ENCODE measurements at places on chromosomes 2 and 18.

- DNase-seq, result no peak
Observed at GRCh38 chr2:240603081-240603835, 16.7 kb downstream of the CAPN10 start.

DNA sequence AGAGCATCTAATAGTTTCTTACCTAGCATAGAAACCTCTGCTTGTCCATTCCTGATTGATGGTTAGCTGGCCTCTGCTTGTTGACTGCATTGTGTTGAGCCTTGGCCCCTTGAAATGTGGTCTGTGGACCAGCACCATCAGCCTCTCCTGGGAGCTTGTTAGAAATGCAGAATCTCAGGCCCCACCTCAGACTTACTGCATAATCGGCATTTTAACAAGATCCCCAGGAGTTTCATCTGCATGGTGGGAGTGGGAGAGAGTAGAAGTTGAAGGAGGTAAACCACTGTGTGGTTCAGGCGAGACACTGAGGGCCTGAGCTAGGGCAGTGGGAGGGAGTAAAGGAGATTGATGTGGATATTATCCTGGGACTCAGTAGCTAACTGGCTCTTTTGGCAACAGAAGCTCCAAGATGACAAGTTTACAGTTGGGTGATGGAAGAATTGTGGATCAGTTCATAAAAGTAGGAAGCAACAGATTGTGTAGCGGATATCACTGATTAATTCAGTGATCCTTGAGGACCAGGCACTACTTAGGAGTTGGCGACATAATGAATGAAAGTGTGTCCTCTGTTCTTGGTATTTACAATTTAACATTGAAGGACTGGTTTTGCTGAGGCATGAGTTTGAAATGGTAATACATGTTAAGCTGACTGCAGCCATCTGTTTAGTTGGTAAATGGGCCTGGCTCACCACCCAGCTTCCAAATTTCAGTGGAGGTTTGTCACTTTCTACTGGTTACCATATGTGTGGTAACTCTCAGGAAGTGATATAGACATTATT is 20.9 kb downstream of the PHLPP1 start:
- no peak for DNase-seq

DNA sequence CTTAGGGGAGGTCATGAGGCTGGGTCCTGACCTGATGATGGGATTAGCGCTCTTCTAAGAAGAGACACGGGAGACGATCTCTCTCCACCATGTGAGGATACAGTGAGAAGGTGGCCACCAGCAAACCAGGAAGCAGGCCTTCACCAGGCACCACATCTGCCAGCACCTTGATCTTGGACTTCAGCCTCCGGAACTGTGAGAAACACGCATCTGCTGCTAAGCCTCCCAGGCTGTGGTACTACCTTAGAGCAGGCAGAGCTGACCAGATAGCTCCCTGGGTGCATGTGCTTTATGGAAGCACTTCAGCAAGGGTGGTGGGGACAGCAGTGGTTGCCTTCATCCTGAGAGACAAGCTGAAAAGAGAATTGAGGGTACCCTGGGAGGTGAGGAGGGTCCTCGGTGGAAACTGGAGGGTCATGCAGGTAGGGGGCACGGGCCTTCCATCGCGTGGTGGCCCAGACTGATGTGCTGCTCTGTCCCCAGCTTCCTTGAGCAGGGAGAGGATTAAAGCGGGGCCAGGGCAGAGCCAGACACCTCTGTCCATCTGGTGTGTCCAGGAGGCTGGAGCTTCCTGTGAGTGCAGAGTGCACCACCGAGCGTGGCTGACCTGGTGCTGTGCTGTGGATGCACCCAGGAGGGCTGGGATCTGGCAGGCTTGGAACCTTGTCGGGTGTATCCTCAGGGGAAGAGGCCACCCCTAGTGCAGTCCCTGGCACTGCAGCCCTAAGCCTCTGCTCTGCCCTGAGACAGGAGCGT is 42.9 kb upstream of the HS6ST1 start:
- DNase-seq, result no peak

DNA sequence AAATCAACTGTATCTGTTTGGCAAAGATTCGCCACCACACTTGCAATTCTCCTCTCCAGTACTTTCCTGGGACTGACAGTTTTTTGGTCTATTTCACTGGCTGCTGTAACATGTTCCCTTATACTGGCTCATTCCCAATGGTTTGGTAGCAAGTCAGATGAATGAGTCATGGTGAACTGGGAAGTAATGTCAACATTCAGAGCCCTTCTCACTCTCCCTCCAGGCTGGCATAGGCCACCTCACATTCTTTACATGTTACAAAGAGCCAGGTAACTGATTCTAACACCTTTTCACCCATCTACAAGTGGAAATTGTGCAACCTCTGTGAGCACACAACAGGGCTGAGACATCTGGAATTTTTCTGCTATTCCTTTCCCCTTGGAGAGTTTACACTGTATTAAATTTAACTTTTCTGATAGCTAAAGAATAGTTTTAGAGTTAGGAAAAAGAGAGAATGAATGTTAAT is 111.3 kb upstream of the TLK1 start:
- no peak for DNase-seq

- DNase-seq, result no peak
Observed at GRCh38 chr2:239770246-239770639, 254.9 kb downstream of the NDUFA10 start.

DNA sequence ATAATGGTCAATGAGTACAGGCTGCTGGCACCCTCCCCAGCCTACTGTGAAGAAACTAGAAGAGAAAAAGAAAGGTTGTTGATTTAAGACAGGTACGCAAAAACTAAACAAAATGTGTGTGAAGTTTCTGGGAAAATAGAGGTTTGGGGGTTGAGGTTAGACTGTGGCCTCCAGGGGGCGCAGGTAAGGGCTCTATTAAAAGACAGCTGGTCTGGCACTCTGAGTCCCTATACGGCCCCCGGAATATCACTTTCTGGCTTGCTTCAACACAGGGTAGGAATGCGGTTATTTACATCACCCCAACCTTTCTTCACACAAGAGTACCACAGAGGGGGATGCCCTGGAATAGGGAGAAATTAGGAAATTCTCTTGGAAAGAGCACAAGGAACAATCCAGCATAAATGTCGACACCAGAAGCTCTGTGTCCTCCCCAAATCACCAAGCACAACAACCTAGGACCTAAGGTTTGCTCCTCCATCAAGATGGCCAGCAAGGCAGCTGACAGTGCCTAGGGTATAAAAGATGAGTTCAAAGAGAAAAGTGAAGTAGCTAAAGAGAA is 480.8 kb upstream of the KLHL29 start:
- DNase-seq, result peak; percentile 8

GRCh38 chr2:221997100-221997499 is 301.7 kb downstream of the PAX3 start:
- no peak for DNase-seq

DNA sequence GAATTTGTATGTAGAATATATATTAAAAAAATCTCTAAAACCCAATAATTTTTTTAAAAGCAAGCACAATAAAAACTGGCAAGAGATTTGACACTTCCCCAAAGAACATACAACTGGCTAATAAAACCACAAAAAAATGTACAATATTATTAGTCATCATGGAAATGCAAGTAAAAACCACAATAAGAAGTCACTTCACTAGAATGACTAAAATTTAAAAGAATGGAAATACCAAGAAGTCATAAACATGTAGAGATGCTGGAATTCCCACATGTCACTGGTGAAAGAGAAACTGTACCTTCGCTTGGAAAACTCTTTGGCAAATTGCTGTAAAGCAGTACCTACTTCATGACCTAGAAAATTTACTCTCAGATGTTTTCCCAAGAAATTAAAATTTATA is 43.4 kb upstream of the KYNU start:
- DNase-seq, result no peak

- DNase-seq, result peak; percentile 24
Observed at GRCh38 chr2:158006961-158007719, 94.5 kb upstream of the UPP2 start.

GRCh38 chr2:145916799-145917198 is 1396.9 kb upstream of the ZEB2 start:
- no peak for DNase-seq

GRCh38 chr2:7694076-7694985 is 777.1 kb downstream of the RNF144A start:
- no peak for DNase-seq

- DNase-seq, result no peak
Observed at GRCh38 chr2:27060323-27060722, 8.9 kb downstream of the AGBL5 start.

DNA sequence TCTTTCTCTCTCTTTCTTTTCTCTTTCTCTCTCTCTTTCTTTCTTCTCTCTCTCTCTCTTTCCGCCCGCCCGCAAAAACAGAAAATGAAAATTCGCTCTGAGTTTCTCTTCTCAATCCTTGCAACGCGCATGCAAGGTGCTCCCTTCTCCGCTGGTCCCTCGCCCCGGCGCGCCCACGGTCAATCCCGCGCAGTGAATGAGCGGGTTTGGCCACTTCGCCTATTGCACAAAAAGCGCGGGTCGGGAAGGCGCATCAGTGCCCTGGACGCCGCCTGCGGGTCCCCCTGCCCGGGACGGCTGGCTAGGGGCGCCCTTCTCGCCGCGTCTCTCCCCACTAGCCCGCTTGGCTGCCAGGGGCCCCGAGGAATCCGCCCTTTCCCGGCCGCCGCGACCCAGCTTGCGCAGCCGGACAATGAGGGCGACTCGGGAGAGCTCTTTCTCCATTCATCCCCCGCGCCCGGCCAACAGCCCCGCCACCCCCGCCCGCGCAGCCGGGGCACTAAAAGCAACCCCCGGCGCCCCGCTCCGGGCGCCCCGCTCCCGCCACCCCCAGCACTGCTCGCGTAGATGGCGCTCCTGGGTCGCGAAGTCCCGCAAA is 706 bp downstream of the LAMA1 start:
- DNase-seq, result no peak

- no peak for DNase-seq
Observed at GRCh38 chr2:237315170-237315828, 98.7 kb downstream of the COL6A3 start.

DNA sequence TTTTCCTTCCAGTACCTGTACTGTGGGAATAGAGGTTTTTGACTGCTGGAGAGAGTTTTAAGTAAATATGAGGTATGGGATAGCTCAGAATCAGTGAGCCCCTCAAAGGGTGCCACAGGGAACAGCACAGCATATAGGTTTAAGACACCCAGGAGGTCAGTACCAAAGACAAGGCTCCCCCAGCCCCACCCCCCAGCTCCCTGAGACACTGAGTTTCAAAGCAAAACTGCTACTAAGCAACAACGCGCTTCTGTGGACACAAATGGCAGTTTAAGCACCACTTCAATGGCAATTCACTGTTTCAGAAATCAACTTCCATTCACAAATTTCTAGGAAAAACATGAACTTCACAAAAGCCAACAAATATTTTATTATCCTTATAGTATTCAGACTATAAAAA is 15.2 kb downstream of the E2F6 start:
- no peak for DNase-seq

- DNase-seq, result no peak
Observed at GRCh38 chr2:6474161-6475140, 391.3 kb downstream of the CMPK2 start.

DNA sequence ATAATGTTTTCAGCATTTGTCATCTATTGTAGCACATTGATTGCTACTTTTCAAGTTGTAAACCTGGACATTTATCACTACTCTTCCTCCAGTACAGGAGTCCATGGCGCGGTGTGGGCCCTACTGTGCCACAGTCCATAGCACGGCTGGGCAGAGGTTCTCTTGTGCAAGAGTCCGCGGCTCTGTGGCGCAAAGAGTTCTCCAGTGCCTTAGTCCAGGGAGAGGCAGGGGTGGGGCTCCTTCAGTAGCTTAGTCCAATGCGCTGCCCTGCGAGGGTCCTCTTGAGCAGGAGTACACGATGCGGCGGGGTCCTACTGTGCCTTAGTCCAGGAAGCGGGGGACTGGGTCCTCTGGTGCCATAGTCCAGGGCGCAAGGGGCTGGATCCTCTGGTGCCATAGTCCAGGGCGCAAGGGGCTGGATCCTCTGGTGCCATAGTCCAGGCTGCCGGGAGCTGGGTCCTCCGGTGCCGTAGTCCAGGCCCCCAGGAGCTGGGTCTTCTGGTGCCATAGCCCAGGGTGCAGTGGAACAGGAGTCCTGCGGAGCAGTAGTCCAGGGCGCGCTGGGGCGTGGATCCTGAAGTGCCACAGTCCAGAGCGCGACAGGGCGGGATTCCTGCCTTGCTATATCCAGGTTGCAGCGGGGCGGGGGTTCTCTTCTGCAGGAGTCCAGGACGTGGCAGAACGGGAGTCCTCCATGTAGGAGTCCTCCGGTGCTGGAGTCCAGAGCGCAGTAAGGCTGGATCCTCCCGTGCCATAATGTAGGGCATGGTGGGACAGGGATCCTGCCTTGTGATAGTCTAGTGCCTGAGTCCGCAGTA is 129.3 kb downstream of the CCDC74A start:
- DNase-seq, result no peak

DNA sequence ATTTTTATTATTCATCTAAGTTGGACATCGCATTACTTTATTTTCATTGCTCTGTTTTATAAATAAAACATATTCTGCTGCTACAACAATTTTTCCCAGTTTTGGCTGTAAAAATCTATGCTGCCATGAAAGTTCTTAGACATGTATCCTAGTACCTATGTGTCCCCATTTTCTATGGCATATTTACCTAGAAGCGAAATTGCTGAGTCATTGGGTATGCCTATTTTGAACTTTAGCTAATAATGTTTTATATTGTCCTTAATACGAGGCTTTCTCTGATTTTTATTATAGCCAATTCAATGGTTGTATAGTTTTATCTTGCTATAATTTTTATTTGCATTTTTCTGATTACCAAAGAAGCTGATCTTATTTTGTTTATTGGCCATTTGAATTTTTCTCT is 110.5 kb upstream of the DPP10 start:
- no peak for DNase-seq

GRCh38 chr2:226911932-226912331 is 76.1 kb downstream of the RHBDD1 start:
- no peak for DNase-seq

- no peak for DNase-seq
Observed at GRCh38 chr2:177808984-177809809, 263.4 kb downstream of the PDE11A start.

Measured in activated CD4-positive, alpha-beta T cell treated with anti-CD3 and anti-CD28 coated beads, Interleukin-2, amount 10 ng/mL, durations not matched to agents 7 days and 5 days (primary cell).